ENCODE measurements at places on chromosomes 2 and 18. TPM values are rescaled to one million over a fixed set of nuclear protein-coding genes. Genes with fewer than 3 reads are reported as not detected.

- no peaks in the 10 kb centered on the region for H3K36me3 ChIP-seq
- DNase-seq, result no peak
- no peak overlapping the region for H3K27ac ChIP-seq
- H3K4me3 ChIP-seq, result no peak overlapping the region
- H3K4me1 ChIP-seq, result peaks cover 17% of the 10 kb centered on the region
These were observed 1.8 kb downstream of the DTNB start for GRCh38 chr2:25671622-25672021.

DNA sequence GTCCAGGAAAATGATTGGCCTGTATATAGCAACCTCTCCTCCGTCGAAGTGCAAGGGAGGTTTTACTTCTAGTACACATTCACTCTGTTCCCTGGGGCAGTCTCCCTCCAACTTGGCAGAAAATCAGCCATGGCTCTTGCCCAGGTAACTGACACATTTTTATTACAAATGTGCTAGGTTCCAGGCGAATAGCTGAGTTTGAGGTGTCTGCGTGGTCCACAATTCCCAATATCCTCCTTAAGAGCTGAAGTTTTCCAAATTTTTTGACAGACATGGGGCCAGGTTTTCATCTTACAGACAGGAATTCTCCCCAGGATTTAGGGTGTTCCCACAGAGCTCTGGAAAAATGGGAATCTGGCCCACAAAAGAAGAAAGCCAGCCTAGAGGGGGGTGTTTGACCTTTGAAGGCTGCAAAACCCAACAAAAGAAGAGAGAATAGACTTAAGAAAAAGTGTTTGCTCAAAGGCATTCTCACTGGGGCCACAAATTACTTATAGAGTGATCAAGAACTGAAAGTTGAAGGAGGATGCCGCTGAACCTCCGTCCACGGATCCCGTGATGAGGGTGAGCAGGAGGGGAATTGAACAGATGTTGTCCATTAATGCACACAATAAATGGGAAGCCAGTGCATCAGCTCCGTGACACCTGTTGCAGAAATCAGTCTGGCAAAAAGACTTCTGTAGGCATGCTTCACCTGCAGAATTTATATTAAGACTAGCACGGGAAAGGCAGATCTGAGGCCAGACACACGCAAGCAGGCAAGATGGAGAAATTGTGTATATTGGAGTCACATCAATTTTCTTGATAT lies 242.3 kb upstream of the COPS8 start:
- no peak overlapping the region for H3K27ac ChIP-seq
- no peaks in the 10 kb centered on the region for H3K36me3 ChIP-seq
- DNase-seq, result no peak
- no peak overlapping the region for H3K4me3 ChIP-seq
- no peaks in the 10 kb centered on the region for H3K4me1 ChIP-seq
- peaks cover 2% of the 10 kb centered on the region for H3K27me3 ChIP-seq

Gene PXDN
- total RNA-seq, result 3.7 TPM

Gene GKN2
- total RNA-seq, result not detected
